ENCODE measurements at places on chromosomes 13 and 19.

GRCh38 chr13:21625366-21625765, 21.4 kb upstream of the MICU2 start:
- DNase-seq: no peak

- no peak for DNase-seq
Observed at GRCh38 chr13:85650613-85651012, 148.6 kb downstream of the SLITRK6 start.

DNA sequence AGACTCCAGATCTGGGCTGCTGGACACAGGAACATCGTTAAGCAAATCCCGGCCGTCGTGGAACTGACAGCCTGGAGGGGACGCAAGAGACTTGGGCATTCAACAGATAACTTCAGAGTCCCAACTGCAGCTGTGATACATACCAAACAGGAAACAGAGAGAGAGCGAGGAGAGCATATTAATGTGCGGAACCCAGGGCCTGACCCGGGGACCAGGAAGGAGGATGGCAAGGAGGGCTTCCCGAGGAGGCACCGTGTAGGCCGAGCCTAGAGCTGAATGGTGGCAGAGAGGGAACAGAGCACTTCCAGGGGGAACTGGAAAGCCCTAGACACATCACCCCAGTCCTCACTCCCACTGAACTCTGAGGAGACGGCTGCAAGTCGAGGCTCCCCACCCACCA, 68.1 kb downstream of the SIPA1L3 start:
- DNase-seq: no peak

GRCh38 chr19:39410831-39411080, 1.7 kb upstream of the PLEKHG2 start:
- DNase-seq: no peak

- DNase-seq: no peak
Observed at GRCh38 chr19:19170873-19171672, 1.0 kb upstream of the MEF2B start.

- no peak for DNase-seq
Observed at GRCh38 chr19:1038978-1039645, 795 bp upstream of the ABCA7 start.

GRCh38 chr19:11843722-11844121, 4.8 kb upstream of the ZNF439 start:
- DNase-seq: no peak

- no peak for DNase-seq
Observed at GRCh38 chr19:32824191-32824751, 45.3 kb downstream of the SLC7A9 start.

GRCh38 chr13:97441368-97441767, 7.4 kb downstream of the RAP2A start:
- no peak for DNase-seq

DNA sequence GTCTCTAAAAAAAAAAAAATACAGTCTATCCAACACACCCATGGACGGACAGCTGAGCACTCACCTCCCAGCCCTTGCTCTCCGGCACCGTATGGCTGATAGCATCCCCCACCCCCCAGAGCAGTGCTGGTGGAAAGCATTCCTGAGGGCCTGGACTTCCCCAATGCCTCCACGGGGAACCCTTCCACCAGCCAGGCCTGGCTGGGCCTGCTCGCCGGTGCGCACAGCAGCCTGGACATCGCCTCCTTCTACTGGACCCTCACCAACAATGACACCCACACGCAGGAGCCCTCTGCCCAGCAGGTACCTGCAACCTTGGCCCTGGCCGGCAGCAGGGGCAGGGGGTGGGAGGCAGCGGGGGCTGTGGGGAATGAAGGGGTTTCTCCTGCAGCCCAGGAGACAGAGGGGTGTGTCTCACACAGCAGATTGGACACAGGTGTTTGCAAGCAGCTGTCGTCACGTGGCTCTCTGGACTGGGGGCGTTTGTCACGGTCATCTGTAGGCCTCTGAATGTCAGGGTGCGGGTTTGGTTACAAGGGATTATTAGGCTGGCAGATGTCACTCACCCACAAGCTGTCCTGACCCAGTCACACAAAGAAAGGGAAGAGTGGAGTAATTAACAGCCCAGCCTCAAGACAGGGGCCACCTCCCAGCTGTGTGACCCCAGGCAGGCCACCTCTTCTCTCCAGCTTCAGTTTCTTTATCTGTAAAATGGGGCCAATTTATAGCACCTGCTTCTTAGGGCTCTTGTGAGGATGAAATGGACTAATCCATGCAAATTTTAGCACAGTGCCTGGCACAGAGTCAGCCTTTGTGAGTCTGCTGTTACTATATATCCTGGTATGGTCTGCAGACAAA, 19.3 kb downstream of the PLD3 start:
- DNase-seq: no peak

DNA sequence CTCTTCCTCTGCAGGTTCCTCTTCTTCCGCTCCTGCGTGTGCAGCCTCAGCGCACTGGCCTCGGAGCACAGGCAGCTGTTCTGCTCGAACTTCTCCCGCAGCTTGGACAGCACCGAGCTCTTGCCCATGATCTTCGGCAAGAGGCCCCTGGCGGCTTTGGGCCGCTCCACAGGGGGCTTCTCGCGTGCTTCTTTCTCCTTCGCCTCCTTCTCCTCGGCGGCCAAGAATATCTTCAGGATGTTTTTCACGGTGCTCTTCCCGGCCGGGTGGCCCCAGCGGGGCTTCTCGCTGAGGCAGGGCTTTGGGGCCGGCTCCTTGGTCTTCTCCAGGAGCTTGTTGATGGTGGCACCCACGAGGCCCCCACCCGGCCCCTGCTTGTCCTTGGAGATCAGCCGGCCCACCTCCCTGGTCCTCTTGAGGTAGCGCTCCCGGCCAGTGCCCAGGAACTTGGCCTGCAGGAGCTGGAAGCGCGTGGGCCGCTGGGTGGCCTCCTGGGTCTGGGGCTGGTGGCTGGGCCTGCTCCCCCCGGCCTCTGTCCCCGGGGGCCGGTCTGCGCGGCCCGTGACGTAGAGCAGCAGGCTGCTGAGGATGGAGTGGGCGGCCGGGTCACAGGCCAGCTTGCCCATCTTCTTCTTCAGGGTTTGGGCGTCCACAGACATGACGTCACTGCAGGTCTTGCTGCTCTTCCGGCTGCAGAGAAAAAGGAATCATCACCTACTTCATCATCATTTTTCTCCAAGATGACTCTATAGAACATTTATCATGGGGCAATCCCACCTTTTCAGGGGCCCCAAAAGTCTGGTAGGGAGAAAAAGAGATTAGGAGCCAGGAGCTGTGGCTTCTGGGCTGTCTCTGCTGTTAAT, 43.8 kb upstream of the GRTP1 start:
- DNase-seq: no peak

DNA sequence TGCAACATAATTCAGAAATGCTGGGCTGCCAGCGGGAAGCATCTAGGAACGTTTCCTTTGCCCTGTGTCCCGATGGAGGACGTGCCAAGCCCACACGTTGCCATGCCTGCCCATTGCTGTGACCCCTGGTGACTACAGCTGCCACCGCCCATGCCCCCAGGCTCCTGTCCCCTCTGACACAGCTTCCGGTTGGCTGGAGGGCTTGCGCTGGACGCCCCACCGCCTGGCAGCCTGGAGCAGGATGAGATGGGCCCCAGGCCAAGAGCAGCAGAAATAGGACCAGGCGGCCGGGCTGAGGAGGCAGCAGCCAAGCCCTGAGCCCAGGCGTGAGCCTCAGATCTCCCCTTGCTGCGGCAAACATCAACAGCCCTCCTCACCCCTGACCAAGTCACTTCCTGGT, 125.9 kb downstream of the COL4A2 start:
- DNase-seq: no peak

- no peak for DNase-seq
Observed at GRCh38 chr13:110382229-110382628, 75.1 kb downstream of the COL4A2 start.

GRCh38 chr13:65460136-65460535, 1770.0 kb downstream of the PCDH9 start:
- DNase-seq: no peak

DNA sequence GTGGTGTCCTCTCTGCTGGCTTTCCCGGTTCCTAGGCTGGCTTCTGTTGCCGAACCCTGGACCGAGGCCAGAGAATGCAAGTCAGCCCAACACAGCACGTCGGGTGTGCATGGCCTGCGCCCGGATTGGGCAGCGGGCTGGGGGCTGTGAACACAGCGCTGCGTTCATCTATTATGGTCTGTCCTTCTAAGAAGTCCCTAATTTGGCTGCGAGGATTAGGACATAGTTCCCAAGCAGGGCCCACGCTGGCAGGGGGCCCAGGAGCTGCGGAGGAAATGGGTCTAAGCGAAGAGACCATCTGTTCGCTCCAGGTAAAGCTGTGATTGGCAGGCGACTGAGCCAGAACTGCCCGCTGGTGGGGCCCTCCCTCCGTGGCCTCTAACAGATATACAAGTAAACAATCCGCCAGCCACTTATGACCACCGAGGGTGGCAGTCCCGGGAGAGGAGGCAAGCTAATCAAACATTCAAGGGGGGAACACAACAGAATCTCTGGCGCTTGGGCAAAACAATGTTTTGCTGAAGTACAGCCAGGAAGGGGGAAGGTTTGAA, 6.0 kb downstream of the SYCE2 start:
- no peak for DNase-seq

DNA sequence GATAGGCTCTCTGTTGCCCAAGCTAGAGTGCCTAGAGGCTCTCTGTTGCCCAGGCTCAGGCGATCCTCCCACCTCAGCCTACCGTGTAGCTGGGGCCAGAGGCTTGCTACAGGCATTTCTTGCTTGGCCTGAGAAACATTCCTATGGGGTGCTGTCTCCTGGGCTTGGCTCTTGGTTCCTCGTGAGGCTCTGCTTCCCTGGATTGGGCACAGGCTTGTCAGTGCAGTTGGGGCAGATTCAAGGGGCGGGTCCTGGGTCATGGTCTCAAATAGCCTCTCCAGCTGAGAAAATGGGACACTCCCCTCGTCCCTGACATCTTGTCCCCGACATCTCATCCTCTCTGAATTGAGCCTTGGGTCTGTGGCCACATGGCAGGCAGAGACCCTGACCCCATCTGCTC, 4.9 kb downstream of the TSSK6 start:
- no peak for DNase-seq

- no peak for DNase-seq
Observed at GRCh38 chr13:94119360-94119936, 360.0 kb downstream of the DCT start.

DNA sequence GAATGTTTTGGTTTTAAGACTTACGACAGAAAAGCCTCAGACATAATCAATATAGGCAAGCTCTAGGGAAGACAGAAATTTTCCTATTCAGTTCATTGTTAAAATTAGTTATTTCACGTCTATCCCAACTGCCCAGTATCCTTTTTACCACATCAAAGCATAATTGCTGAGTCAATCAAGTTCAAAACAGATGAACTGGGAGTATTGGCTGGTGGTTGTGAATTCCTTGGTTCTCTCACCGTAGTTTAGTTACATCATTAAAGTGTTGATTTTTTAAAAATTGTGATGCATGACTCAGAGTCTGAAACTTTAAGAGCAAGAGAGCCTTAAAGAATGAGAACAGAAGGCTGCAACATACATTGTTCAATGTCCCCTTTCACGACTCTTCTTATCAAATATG, 143.3 kb upstream of the FREM2 start:
- no peak for DNase-seq

DNA sequence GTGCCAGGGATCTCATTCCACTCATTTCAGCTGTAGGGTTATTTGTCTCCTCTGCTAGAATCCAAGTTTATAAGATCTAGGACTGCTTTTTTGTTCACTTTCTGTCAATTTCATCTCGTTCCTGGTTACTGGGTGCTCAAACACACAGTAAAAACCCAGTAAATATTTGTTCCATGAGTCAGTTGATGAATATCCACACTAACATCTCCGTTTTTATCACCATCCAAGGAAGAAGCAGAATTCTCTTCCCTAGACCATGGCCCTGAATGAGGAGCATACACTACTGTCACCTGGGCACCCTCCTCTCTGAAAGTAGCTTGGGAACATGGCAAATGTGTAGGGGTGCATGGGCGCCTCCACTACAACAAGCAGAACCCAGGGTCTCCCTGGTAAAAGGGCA, 390.8 kb downstream of the FOXO1 start:
- DNase-seq: no peak

Data from stimulated activated CD4-positive, alpha-beta T cell treated with anti-CD3 and anti-CD28 coated beads, TNF-alpha, amount 100 ng/mL, for 1 hour (primary cell).